ENCODE measurements at places on chromosomes 5 and 9. TPM values are rescaled to one million over a fixed set of nuclear protein-coding genes. Genes with fewer than 3 reads are reported as not detected.

DNA sequence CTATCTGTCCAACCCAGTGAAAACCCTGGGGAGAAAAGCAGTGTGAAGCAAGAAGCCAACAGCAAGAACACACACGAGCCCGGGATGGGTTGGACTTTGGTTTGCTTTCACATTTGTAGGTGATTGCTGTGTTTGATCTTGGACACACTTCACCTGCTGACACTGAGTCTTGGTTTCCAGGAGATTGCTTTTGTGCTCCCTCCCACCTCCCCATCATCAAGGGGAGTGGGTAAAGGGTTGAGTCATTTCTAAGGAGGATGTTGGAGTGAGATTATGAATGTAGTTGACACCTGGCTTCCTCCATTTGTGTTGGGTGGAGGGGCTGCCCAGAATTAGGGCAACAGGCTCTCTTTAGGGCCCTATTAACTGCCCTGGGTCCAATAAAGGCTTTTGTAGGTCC, 37.5 kb downstream of the ANKDD1B start:
- no peak for DNase-seq

DNA sequence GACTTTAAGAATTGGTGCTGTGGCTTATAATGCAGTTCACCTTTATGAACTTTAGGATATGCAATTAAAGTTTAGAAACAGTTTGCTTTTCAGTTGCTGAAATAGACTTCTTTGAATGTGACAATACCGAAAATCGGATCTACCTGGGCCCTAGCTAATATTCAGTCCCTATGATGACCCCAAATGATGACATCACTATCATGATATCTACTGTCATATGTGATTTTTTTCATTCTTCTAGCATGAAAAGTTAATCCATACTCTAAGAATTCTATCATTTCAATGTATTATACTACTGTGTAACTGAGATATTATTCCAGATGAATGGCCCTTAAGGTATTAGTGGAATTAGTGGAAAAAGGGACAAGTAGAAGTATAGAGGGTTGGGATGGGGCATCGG, 487.2 kb upstream of the TUSC1 start:
- DNase-seq = no peak

DNA sequence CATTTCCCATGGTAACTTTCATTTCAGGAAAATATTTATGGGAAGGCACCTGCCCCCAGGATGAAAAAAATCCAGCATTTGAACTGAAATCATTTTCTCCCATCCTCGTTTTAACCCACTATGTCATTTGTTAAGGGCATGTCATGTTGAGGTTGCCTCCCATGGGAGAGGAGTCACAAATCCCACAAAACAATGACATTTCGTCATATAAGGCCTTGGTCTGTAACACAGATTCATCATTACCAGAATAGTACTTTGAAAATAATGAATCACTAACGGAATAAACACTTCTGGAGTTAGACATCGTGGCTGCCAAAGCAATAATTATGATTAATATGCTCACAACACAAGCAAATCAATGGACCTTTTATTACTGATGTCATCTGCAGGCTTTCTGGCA, 274.1 kb downstream of the NDUFS4 start:
- DNase-seq = no peak

The CWC27 gene
- total RNA-seq = 29.4 TPM

- DNase-seq = no peak
Observed at GRCh38 chr9:72207278-72207677, 58.0 kb downstream of the GDA start.

GRCh38 chr5:84724683-84725082, 340.0 kb upstream of the EDIL3 start:
- no peak for DNase-seq

All from neural crest cell (in vitro differentiated cells).